ENCODE measurements at places on chromosomes 7 and 10. TPM values are rescaled to one million over a fixed set of nuclear protein-coding genes. Genes with fewer than 3 reads are reported as not detected.

The CHCHD3 gene
- total RNA-seq: 52.1 TPM

The TRIM50 gene
- not detected for total RNA-seq

The NXPH1 gene
- 0.17 TPM for total RNA-seq

The COL28A1 gene
- 4.2 TPM for total RNA-seq

The AKR1B1 gene
- 27.0 TPM for total RNA-seq

The LRRC27 gene
- 25.5 TPM for total RNA-seq

The PAPSS2 gene
- 107 TPM for total RNA-seq

The HOXA3 gene
- 10.7 TPM for total RNA-seq

The CDC14C gene
- total RNA-seq: not detected

The SHH gene
- 9.3 TPM for total RNA-seq

The ZNF727 gene
- total RNA-seq: 0.34 TPM

The KNDC1 gene
- total RNA-seq: 7.5 TPM

The MYO1G gene
- total RNA-seq: 44.6 TPM

The PRRT4 gene
- total RNA-seq: 0.82 TPM

The SORBS1 gene
- 68.5 TPM for total RNA-seq

The TEX47 gene
- total RNA-seq: not detected

The C10orf62 gene
- total RNA-seq: not detected

The MYOF gene
- 111 TPM for total RNA-seq

The LIPN gene
- 0.55 TPM for total RNA-seq

The LRIT1 gene
- not detected for total RNA-seq

The FOXI2 gene
- not detected for total RNA-seq

The POT1 gene
- total RNA-seq: 15.0 TPM

Measured in lung (tissue), 17 donors.